Activated T-helper 2 cell treated with anti-CD3 and anti-CD28 coated beads, Interferon-gamma antibody, Interleukin-2, Interleukin-4, amounts not matched to agents 10 μg/mL and 5 μg/mL and 100 μg/mL, durations not matched to agents 14 hours and 24 hours and 36 hours (primary cell): ENCODE measurements at places on chromosomes 2 and 18.

- no peak for DNase-seq
Measured at GRCh38 chr2:165149439-165149838, 54.4 kb downstream of the SCN3A start.

- no peak for DNase-seq
Measured at GRCh38 chr2:206488053-206488452, 44.7 kb downstream of the ADAM23 start.

- no peak for DNase-seq
Measured at GRCh38 chr2:105399207-105399861, 483 bp upstream of the FHL2 start.

DNA sequence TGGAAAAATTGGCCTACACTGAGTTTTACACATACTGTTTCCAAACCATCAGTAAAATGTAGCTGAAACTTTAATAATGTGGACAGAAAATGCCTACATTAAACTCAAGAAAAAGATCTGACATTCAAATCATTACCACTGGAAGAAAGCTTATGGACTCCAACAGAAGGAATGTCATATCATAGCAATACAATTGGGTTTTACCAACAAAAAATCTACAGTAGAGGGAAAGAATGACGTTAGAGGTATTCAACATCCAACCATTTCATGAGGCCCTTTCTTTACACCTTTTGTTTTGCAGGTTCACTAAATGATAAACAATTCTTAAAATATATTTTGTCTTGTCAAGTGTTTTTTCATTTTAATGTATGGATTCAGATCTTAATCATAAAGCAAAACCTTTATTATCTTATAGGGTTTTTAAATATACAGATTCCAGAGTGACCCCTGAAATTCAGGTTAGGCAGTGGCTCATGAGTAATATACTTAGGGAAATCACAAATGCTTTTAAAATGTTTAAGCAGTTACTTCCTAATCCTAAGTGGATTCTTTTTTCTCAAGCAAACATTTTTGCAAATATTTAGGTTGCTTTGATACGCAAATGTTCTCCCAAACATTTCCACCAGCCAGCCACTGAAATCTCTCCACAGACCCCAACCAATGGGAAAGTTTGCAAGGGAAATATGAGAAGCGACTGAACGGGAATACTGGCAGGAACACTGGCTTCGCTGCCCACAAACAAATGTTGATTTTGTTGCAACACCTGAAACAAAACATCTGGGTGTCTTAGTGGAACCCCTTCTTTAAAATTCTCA is 168.7 kb downstream of the TCF4 start:
- DNase-seq, result no peak

GRCh38 chr2:53347269-53347668 is 420.3 kb upstream of the CHAC2 start:
- no peak for DNase-seq
